Activated CD4-positive, alpha-beta T cell treated with anti-CD3 and anti-CD28 coated beads, Interleukin-2, amount 50 U/mL, for 24 hours (primary cell): ENCODE measurements at places on chromosomes 3 and 15.

- DNase-seq, result no peak
Observed at GRCh38 chr15:75673426-75674235, 25.9 kb downstream of the SNX33 start.

GRCh38 chr3:137219801-137220445, 262.1 kb downstream of the IL20RB start:
- DNase-seq, result no peak

GRCh38 chr3:100104442-100104798, 9.9 kb downstream of the FILIP1L start:
- no peak for DNase-seq

- DNase-seq, result no peak
Observed at GRCh38 chr15:48637639-48638038, 7.9 kb downstream of the FBN1 start.

GRCh38 chr3:80983753-80984152, 777.7 kb downstream of the GBE1 start:
- DNase-seq, result no peak
